ENCODE measurements at places on chromosomes 1 and 21. TPM values are rescaled to one million over a fixed set of nuclear protein-coding genes. Genes with fewer than 3 reads are reported as not detected.

Gene HHIPL2
- total RNA-seq, result not detected

Gene FAM78B
- 1.4 TPM for total RNA-seq

Gene MROH7
- total RNA-seq, result 2.6 TPM

Gene TFAP2E
- total RNA-seq, result 1.8 TPM

Gene CLCNKB
- total RNA-seq, result 0.37 TPM

Gene MIA3
- 69.3 TPM for total RNA-seq

Gene CNKSR1
- total RNA-seq, result 29.9 TPM

Gene RPE65
- total RNA-seq, result 0.09 TPM

Gene VAV3
- total RNA-seq, result 14.4 TPM

Gene GUCA2A
- total RNA-seq, result not detected

Gene ST6GALNAC3
- 15.9 TPM for total RNA-seq

Measured in lung (tissue), 17 donors.